Activated T-helper 1 cell treated with anti-CD3 and anti-CD28 coated beads, Interleukin-12 subunit alpha, Interleukin-12 subunit beta, Interleukin-2, Interleukin-4 antibody, amounts not matched to agents 30 ng/mL and 10 ng/mL and 1 ng/mL, durations not matched to agents 14 hours and 24 hours and 36 hours (primary cell): ENCODE measurements at places on chromosomes 7 and 10. TPM values are rescaled to one million over a fixed set of nuclear protein-coding genes. Genes with fewer than 3 reads are reported as not detected.

The LEP gene
- total RNA-seq = not detected in 2 replicates

The BUD31 gene
- total RNA-seq = 132 and 145 TPM in 2 replicates

The TSPAN15 gene
- 1.6 and 2.7 TPM in 2 replicates for total RNA-seq

The VSTM4 gene
- total RNA-seq = 0.20 and 0.23 TPM in 2 replicates

The TFPI2 gene
- not detected in 2 replicates for total RNA-seq

The PTPRN2 gene
- total RNA-seq = 0.41 and 0.47 TPM in 2 replicates

The TAS2R41 gene
- total RNA-seq = not detected in 2 replicates

The HABP2 gene
- not detected in 2 replicates for total RNA-seq

The PRSS1 gene
- total RNA-seq = not detected in 2 replicates

The CELF2 gene
- 110 and 111 TPM in 2 replicates for total RNA-seq

The GLI3 gene
- total RNA-seq = not detected in 2 replicates

The ZNF487 gene
- total RNA-seq = 1.8 and 2.0 TPM in 2 replicates

The IRF5 gene
- 19.8 and 21.2 TPM in 2 replicates for total RNA-seq

The NEBL gene
- 0.18 and 0.22 TPM in 2 replicates for total RNA-seq

The CPA2 gene
- not detected in 2 replicates for total RNA-seq

The MUC12 gene
- 0.44 and 0.81 TPM in 2 replicates for total RNA-seq

The PLPP4 gene
- total RNA-seq = not detected in 2 replicates

The GPR146 gene
- 2.2 and 2.8 TPM in 2 replicates for total RNA-seq

The SYT15 gene
- 0.96 and 1.5 TPM in 2 replicates for total RNA-seq

The CUBN gene
- total RNA-seq = 0.05 and 0.21 TPM in 2 replicates

The LRRN3 gene
- 57.3 and 61.5 TPM in 2 replicates for total RNA-seq

The SYNPO2L gene
- 0.03 TPM in 1 of 2 replicates, not detected in the other for total RNA-seq

The UCMA gene
- total RNA-seq = not detected in 2 replicates

The SFMBT2 gene
- total RNA-seq = 38.3 and 39.1 TPM in 2 replicates

The DDC gene
- not detected in 2 replicates for total RNA-seq
